Muscle of leg (tissue), 16 donors: ENCODE measurements at places on chromosomes 12 and 14.

- no peak for DNase-seq
These were observed 18.3 kb downstream of the KRT80 start for GRCh38 chr12:52173526-52173925.

- DNase-seq: no peak
These were observed 649.0 kb downstream of the TMTC2 start for GRCh38 chr12:83335748-83336147.

- DNase-seq: no peak
These were observed 76.2 kb downstream of the KIF26A start for GRCh38 chr14:104214431-104215218.

DNA sequence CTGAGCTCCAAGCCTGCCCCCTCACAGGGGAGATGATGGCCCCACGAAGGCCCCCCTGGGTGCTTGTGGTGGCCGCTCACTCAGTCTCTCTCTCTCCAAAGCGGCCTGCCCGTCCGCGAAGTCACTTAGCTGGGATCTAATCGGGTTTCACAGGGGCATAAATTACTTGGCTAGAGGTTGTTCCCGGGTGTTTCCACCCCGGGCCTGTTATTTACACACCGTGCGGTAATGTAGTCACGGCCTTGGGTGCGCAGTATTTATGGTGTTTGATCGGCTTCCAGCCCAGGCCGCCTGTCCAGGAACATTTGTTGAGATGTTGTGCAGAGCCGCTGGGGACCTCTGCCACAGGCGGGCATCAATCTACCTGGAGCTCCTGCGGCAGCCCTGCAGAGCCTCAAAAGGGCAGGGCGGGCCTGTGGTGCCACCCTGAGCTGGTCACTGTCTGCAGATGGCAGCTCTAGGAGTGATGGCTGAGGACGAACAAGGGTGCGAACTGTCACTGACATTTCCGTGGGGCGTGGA is 91.2 kb downstream of the KIF26A start:
- DNase-seq: no peak

DNA sequence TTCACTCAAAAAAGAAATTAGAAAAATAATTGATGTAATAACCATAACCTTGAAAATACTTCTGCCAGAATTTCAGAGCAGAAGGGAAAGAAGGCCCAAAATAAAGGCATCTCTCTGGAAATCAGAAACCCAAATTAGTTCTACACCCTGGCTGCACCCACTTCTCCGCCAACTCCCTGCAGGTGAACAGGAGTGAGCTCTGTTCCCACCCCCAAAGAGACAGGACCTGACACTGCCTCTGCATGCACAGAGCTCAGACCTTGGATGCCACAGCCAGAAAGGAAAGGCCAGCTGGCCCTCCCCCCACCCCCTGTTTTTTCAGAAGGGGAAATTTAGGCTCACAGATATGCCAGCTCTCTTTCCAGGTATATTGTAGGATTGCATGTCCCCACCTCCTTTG is 228.2 kb downstream of the BCL11B start:
- no peak for DNase-seq

- DNase-seq: no peak
These were observed 206.6 kb upstream of the DIO3 start for GRCh38 chr14:101354726-101355125.

DNA sequence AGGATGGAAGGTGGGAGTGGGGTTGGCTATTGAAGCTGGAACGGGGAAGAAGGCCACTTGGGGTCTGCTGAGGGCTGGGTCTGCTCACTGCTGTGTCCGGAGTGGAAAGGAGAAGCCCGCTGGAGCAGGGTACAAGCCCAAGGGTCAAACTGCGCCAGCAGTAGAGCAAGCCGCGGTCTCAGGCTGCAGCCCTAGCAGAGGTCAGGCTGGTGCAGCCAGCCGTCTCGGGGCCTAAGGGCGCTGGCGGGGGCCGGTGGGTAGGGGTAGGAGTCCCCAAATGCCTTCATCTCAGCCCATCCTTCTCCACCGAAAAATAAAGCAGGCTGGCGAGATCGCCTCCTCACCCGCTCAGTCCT is 718 bp upstream of the JDP2 start:
- no peak for DNase-seq
